ENCODE measurements at places on chromosomes 3 and 15. TPM values are rescaled to one million over a fixed set of nuclear protein-coding genes. Genes with fewer than 3 reads are reported as not detected.

The UACA gene
- total RNA-seq: 26.9 TPM

- H3K27ac ChIP-seq: no peak overlapping the region
- H3K36me3 ChIP-seq: no peaks in the 10 kb centered on the region
These were observed 164.6 kb downstream of the DPH6 start for GRCh38 chr15:35381328-35381727.

DNA sequence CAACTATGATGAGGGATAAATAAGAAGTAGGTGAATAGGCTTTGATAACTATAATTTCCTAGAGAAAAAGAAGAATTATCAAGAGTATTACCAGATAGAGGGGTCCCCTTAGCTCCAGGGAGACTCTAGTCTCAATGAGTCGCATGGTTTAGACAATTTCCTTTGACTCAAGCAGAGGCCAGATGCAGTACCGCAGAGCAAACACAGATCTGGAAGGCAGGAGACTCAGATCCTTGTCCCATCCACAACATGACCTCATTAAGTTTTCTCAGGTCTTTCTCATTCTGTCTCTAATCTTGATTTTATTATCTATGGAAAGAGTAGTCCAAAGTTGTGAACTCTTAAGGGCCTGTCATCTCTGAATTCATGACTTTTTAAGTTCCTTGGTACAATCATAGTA lies 987.9 kb downstream of the NTRK3 start:
- no peak for DNase-seq
- H3K27ac ChIP-seq: no peak overlapping the region
- no peak overlapping the region for H3K4me3 ChIP-seq
- no peaks in the 10 kb centered on the region for H3K36me3 ChIP-seq
- no peaks in the 10 kb centered on the region for H3K4me1 ChIP-seq

DNA sequence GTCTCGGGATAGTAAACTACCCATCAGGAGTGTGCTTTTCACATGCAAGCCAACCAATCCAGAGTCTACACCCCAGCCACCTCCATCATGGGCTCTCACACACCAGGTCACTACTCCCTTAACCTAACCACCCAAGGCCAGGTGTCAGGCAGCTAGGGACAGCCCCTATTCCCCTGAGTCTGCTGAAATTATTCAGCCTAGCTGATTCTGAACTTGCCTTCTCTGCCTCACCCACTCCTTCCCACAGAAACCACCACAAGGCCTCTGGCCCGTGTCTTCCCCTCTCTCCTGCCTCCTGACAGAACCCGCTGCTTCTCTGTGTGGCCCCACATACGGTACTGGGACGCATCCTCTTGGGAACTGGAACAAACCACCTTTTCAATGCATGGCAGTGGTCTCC lies 82.1 kb downstream of the PCSK6 start:
- H3K36me3 ChIP-seq: no peaks in the 10 kb centered on the region
- no peak overlapping the region for H3K4me3 ChIP-seq
- no peak for DNase-seq
- H3K27me3 ChIP-seq: no peaks in the 10 kb centered on the region
- H3K27ac ChIP-seq: no peak overlapping the region

- no peak overlapping the region for H3K4me3 ChIP-seq
- no peaks in the 10 kb centered on the region for H3K36me3 ChIP-seq
- H3K27me3 ChIP-seq: no peaks in the 10 kb centered on the region
- H3K27ac ChIP-seq: no peak overlapping the region
- no peak for DNase-seq
These were observed 21.8 kb upstream of the SLC41A3 start for GRCh38 chr3:126105691-126106187.

DNA sequence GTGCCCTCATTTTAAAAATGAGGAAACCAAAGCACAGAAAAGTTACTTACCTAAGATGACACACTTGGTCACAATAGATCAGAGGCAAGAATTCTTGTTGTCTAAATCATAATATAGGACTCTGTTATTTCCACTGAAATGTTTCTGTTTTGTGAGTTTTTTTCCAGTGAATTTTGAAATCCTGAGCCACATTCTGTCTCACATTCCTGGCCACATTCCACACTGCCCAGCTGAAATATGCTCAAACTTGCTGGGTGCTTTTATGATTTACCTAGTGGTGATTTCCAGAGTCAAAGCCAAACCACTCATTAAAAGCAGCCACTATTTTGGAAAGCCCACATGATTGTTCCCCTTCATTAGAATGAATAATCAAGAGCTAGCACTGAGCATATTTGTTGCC lies 82.3 kb upstream of the NPHP3 start:
- no peak overlapping the region for H3K27ac ChIP-seq
- no peak overlapping the region for H3K4me3 ChIP-seq
- H3K27me3 ChIP-seq: no peaks in the 10 kb centered on the region
- H3K4me1 ChIP-seq: no peaks in the 10 kb centered on the region
- DNase-seq: no peak
- H3K36me3 ChIP-seq: no peaks in the 10 kb centered on the region

DNA sequence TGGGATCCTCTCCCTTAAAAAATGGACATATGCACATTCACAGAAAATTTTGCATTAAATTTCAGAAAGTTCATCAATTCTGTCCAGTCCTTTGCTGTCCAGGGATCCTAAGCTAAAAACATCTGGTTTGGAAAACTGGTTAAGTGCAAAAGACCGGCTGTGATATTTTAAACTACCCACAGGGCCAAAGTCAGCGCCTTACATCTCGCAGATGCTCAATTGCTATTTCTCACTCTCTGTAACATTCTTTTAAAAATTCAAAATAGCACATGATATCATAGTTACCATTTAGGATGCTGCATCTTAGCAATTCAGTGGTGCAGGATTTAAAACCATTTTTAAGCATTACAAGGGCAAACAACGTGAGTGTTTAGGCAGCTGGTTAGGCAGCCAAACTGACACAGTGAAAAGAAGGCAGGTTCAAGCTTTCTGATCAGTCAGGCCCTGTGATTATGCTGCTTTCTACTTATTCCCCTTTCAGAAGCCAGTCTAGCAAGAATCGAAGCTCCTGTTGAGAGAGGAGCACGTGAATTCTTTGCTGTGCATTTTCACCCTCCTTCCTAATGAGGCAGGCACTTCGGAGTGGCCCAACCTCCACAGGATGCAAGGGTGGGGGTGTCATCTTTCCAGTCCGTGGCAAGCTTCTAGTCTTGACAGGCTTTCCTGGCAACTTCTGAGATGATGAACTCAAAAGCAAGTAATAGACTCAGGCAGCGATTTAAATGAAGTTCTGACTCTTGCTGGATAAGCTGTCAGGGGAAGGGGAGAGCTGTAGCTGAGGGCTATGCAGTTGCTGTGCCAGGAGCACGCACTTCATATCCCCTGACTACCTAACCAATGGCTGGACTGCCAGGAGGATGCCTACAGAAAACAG lies 8.8 kb downstream of the PRICKLE2 start:
- H3K27me3 ChIP-seq: peaks cover 7% of the 10 kb centered on the region
- no peak overlapping the region for H3K27ac ChIP-seq
- DNase-seq: no peak
- H3K4me1 ChIP-seq: no peaks in the 10 kb centered on the region
- H3K4me3 ChIP-seq: no peak overlapping the region
- no peaks in the 10 kb centered on the region for H3K36me3 ChIP-seq

- no peak overlapping the region for H3K27ac ChIP-seq
- peaks cover 13% of the 10 kb centered on the region for H3K4me1 ChIP-seq
- H3K36me3 ChIP-seq: no peaks in the 10 kb centered on the region
- DNase-seq: peak; percentile 38
These were observed 420.6 kb downstream of the TBL1XR1 start for GRCh38 chr3:176776622-176777175.

DNA sequence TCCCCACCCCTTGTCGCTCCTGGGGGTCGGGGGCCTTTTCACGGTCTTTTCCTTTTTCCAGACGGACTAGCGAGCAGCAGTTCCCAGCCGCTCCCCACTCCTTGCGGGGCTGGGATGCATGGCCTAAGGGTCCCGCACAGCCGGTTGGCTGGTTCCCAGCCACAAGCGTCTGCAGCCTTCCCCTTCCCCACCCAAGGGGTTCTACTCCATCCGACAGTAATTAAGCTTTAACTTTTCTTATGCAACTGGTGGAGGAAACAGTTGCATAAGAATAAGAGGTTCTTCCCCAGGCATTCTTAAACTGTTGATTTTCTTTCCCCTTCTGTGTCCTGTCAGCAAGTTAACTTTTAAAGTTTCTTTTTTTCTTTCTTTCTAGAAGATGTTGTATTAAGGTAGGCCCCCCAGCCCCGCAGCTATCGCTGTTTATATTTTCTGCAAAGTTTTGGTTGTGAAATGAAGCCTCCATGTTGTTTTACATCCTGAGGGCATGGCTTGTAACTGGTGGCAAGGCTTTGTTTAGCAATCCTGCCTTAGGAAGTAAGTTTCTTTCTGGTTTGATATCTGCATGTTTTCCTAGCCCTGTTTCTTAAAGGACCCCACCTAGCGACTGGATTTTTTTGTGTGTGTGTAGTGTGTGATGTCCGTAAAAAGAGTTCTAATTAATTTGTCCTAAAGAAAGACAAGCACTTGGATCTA lies 207.5 kb downstream of the ZNF385D start:
- H3K36me3 ChIP-seq: no peaks in the 10 kb centered on the region
- no peak overlapping the region for H3K4me3 ChIP-seq
- no peaks in the 10 kb centered on the region for H3K4me1 ChIP-seq
- H3K27me3 ChIP-seq: no peaks in the 10 kb centered on the region

GRCh38 chr3:141235661-141236171 lies 4.1 kb downstream of the PXYLP1 start:
- H3K27me3 ChIP-seq: no peaks in the 10 kb centered on the region
- H3K36me3 ChIP-seq: no peaks in the 10 kb centered on the region
- H3K4me3 ChIP-seq: no peak overlapping the region
- H3K27ac ChIP-seq: no peak overlapping the region
- DNase-seq: no peak

GRCh38 chr3:147038481-147038880 lies 367.9 kb downstream of the ZIC4 start:
- H3K27me3 ChIP-seq: no peaks in the 10 kb centered on the region
- no peak overlapping the region for H3K27ac ChIP-seq
- no peak for DNase-seq
- H3K4me3 ChIP-seq: no peak overlapping the region

DNA sequence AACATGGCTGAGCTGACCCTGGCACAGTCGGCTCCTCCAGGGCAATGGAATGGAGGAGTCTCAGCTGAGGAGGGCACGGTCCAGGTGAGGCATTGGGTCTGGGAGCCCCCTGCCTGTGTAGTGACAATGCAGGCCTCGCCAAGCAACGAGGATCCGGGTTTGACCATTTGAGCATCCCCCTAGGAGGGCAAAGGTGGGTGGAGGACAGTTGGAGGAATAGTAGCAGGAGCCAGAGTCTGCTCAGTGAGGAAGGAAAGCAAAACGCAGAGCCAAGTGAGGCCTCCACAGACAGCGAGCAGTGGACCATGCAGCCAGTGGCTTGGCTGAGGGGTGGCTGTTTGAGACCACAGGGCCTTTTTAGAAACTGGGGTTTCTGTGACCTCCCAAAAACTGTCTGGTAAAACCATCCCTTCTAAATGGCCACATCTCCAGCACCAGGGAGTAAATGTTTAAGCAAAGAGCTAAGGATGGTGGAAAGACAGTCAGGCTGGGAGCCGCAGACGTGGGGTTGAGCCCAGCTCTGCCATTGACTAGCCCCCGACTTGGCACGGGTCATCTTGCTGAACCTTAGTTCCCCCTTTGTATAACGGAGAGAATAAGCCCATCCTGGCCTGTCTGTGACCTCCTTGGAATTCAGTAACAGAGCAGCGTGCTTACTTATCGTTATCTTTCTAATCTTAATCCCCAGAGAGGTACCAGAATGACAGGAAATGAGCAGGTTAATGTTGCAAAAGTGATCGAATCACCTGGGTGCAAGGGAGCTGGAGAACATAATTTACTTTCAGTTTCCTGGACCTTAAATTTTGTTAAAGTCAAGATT lies 46.8 kb downstream of the CMTM6 start:
- no peaks in the 10 kb centered on the region for H3K36me3 ChIP-seq
- DNase-seq: no peak
- no peak overlapping the region for H3K27ac ChIP-seq
- no peak overlapping the region for H3K4me3 ChIP-seq
- no peaks in the 10 kb centered on the region for H3K27me3 ChIP-seq

DNA sequence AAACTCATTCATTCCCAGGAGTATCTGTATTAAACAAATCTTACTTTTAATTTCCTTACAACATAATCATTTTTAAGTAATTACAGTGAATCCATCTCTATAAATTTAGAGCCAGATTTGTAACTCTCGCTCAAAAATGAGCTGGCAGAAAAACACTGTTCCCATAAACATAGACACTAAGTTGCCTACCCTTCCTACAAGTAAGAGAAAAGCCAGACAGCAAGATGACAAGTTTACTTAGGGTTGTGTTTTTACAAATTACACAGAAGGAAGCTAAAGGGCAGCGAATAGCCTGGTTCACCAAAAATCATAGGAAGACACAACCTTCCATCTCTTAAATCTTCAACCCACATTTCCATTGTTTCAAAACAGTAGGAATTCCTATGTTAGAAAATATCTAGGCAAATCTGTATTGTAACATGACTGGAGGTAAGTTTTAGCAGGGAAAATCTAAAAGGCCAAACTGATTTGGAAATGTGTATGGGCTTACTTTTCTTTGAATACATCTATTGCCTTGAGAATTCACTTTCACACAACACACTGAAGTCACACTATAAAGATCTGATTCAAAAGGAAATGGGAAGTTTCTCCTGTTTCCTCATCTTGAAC lies 21.7 kb downstream of the HERC1 start:
- no peaks in the 10 kb centered on the region for H3K4me1 ChIP-seq
- H3K27me3 ChIP-seq: no peaks in the 10 kb centered on the region

- H3K36me3 ChIP-seq: no peaks in the 10 kb centered on the region
- H3K27ac ChIP-seq: no peak overlapping the region
- DNase-seq: no peak
- no peaks in the 10 kb centered on the region for H3K27me3 ChIP-seq
- no peaks in the 10 kb centered on the region for H3K4me1 ChIP-seq
These were observed 41.8 kb upstream of the ARPP21 start for GRCh38 chr3:35597490-35597889.

GRCh38 chr3:184635774-184636173 lies 74.2 kb downstream of the EPHB3 start:
- H3K4me1 ChIP-seq: peaks cover 5% of the 10 kb centered on the region
- no peaks in the 10 kb centered on the region for H3K36me3 ChIP-seq
- DNase-seq: no peak
- H3K4me3 ChIP-seq: no peak overlapping the region
- H3K27me3 ChIP-seq: no peaks in the 10 kb centered on the region

Data from A673 (cell line).